ENCODE measurements at places on chromosomes 6 and 20. TPM values are rescaled to one million over a fixed set of nuclear protein-coding genes. Genes with fewer than 3 reads are reported as not detected.
A peak's percentile ranks its signal among the peaks of the same experiment; 100 is the strongest.

DNA sequence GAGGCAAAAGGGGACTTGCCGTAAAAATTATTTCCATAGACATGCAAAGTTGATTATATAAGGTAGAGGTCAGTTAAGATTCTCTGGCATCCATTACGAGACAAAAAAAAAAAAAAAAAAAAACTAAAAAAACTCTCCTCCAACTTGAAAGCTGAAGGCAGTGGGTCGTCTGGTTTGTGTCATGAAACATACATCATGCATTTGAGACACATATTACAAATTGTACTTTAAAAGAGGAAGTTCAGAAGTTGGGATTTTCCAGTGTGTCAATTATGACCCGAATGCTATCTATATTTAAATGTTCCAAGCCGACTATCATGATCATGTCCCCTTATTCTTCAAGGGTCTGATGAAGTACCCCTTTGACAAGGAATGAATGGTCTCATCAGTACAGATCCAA lies 125.1 kb downstream of the ZNF217 start:
- DNase-seq = no peak

GRCh38 chr6:137982418-137983189 lies 115.5 kb downstream of the TNFAIP3 start:
- no peak for DNase-seq

BMP6 gene
- total RNA-seq = not detected

GRCh38 chr20:47038566-47039560 lies 144.2 kb downstream of the EYA2 start:
- DNase-seq = no peak

DNA sequence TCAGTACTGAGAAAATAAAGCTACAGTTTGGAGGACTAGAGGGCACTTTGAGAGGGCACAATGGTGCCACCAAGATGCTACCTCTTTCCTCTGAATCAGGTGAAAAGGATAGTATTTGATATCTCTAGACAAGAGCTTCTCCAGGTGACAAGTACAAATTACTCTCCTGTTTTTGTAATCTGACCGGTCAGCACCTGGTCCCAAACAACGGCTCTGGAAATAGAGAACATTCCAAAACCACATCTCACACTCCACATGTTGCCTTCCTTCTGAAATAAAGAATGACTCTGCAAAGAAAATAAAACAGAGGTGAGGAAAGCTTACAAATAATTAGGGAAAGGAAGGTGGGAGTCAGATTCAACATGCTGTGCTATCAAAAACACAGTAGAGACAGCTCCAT lies 51.3 kb upstream of the CITED2 start:
- no peak for DNase-seq

- DNase-seq = no peak
Observed at GRCh38 chr6:36751091-36751490, 53.5 kb downstream of the RAB44 start.

IL17A gene
- not detected for total RNA-seq

DNA sequence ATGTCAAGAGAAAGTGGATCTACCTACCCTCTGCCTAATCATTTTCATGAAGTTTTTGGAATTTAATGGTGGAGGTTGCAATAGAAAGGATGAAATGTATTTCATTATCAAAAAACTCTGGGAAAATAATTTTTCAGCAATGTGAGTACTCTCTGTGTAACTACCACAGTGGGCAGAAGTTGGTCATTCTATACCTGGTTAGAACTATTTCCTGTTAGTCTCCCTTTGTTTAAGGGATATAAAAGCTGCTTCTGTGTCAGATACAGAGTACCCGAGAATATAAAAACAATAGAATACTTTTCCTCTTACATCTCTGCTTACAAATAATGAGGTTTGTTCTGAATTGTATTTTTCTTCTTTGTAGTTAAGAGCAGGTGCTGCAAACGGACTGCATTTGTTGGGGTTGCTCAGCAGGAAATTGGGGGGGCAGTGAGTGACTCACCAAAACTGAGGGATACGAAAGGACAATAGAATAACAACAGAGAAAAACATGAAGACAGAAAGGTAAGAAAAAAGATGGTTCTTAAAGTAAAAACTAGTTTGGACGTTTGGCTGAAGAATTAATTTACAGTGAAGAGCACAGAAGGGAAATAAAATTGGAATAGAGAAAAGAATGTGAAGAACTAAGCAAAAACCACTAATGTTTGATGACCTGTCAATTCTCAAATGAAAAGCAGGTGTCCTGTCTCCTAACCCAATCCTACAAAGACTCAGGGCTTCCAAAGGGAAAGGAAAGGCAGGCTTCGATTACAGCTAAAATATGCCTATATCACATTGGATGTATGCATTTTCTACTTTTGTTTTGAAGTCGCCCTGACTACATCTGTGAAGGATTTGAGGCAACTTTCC lies 703.1 kb downstream of the RFPL4B start:
- DNase-seq = no peak

- DNase-seq = no peak
Observed at GRCh38 chr6:156857573-156857972, 80.4 kb downstream of the ARID1B start.

RAB32 gene
- 0.21 TPM for total RNA-seq

EYA2 gene
- total RNA-seq = not detected

GRCh38 chr6:72861935-72862432 lies 240.1 kb downstream of the KCNQ5 start:
- no peak for DNase-seq

DNA sequence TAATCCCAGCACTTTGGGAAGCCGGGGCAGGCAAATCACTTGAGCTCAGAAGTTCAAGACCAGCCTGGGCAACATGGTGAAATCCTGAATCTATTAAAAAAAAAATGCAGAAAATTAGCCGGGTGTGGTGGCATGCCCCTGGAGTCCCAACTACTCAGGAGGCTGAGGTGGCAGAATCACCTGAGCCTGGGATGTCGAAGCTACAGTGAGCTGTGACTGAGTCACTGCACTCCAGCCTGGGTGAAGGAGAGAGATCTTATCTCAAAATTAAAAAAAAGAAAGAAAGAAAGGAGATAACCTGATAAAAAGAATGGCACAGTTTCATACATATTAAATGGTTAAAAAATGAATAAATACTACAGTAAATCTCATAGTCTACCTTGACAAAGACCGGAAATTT lies 123.6 kb upstream of the TNFAIP3 start:
- no peak for DNase-seq

GRCh38 chr20:32204205-32205109 lies 3.1 kb downstream of the PLAGL2 start:
- no peak for DNase-seq

DNA sequence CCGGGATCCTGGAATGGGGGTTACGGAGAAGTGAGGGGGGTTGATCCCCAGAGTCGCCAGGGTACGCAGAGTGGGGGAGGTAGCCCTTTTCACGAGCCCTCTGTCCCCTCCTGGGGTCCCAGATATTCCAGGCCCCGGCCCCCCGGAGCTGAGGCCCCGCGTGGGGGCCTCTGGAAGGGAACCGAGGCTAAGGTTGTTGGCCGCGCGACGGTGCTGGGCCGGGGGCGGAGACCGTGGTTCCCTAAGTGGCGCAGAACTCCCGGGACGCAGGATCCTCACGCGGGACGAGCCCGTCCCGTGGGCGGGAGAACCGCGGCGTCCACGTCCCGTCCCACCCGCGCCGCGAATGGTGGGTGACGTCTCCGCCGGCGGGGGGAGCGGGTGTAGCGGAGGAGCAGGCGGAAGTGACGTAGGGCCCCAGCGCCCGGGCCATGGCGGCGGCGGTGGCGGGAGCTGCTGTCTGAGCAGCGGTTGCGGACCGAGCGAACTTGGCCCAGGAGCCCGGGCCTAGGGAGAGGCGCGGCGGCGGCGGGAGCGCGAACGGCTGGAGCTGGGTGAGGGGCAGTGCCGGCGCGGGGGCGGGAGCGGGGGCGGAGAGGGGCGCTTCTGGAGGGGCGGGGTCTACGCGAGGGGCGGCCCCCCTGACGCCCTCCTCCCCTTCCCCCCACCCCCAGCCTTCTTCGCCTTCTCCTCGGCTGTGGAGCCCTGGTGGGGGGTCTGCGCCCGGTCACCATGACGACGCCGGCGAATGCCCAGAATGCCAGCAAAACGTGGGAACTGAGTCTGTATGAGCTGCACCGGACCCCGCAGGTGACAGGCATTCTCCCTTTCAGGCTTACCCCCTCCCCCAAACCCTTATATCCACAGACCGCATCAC lies at the start of gene RING1:
Gene RING1, plus strand, starts transcription at position 410 of the 877 bp plus-strand sequence. Its CDS starts 323 bp downstream, at position 733.
- peak; percentile 90 for DNase-seq
